ENCODE measurements at places on chromosomes 3 and 15.

DNA sequence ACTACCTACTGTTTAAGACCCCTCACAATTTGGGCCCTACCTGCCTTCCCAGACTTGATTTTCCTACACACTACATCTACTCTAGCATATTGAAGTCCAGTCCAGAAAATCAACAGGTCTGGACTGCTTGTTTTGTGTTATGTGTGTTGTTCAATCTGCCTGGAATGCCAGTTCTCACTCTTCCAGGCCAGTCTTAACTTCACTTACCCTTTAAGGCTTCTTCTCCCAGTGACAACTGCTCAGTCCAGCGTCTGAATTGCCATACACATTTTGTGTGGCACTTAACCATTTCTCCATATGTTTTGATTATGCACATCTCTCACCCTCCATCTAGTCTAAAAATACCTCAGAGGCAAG lies 1.1 kb downstream of the TICRR start:
- no peak for DNase-seq

DNA sequence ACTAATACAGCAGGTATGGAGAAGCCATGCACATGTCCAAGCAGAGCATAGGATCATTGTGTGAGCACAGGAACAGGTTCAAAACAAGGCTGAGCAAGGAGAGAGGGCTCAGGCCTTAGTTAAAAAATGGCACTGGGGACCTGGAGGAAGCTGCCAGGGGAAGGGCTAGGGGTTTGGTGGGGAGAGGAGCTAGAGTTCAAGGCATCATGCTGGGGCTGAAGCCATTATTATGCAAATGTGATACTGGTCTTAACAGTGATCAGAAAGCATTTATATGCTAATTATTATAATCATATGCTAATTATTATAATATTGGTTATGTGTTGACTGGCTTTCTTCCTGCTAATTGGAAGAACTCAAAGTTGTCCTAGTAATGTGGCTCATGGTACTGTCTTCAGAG lies 546.0 kb upstream of the CFAP20DC start:
- no peak for DNase-seq

GRCh38 chr3:23103764-23104163 lies 99.4 kb upstream of the UBE2E2 start:
- no peak for DNase-seq

- DNase-seq, result no peak
Observed at GRCh38 chr3:138197524-138197923, 10.4 kb downstream of the ARMC8 start.

DNA sequence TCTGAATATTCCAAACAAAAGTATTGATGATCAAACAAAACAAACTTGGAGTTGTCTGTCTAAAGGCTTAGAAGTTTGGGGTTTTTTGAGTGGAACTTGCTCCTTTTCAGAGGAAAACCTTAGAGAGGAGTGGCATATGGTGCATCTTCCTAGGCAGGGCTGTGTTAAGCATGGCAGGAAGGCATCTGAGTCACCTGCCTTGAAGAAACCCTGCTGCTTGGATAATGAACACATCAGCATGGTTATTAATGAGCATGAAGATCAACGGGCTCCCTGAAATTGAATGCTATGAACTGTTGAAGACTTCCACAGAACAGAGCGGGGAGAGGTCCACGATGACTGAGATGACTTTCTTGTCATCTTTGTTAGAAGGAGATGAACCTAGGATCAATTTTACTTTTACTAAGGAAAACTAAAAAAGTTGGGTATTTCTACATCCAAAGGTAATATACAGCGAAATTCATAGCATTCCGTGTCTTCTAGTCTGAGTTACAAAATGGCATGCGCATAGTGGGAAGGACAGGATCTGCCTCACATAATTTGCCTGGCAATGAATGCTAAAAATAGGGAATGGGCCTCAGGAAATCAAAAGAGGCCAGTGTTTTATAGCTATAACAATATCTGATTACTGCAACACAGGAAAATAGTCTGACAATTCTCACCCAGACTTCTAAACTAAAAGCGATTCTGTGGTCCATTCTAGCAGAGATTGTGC lies 11.6 kb upstream of the TMED3 start:
- DNase-seq, result no peak

DNA sequence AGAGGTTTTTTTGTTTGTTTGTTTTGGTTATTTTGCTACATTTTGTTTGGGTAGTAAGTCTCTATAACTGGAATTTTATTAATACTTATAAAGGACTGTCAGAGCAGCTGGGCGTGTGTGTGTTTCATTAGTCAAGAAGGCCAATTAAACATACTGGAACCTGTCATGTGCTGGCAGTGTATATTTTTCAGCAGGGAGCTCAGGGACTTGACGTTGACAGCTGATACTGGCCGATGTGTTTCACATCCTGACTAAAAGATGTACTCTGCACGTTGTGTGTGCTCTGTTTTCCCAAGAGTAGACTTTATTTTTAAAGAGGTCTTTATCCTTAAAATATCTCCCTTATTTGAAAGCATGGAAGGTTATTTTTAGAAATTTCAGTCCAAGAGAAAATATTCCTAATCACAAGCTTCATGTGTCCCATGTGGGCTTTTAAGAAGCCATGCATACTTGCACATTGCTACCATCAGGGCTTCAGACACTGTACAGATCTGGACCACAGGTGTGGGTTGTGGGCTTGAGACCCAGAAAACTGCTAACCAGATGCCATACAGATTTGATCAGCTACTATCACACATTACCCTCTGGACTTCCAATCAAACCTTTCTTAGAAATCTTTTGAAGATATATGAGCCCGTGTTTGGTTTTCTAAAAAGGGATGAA lies 135.9 kb downstream of the FEZF2 start:
- no peak for DNase-seq

DNA sequence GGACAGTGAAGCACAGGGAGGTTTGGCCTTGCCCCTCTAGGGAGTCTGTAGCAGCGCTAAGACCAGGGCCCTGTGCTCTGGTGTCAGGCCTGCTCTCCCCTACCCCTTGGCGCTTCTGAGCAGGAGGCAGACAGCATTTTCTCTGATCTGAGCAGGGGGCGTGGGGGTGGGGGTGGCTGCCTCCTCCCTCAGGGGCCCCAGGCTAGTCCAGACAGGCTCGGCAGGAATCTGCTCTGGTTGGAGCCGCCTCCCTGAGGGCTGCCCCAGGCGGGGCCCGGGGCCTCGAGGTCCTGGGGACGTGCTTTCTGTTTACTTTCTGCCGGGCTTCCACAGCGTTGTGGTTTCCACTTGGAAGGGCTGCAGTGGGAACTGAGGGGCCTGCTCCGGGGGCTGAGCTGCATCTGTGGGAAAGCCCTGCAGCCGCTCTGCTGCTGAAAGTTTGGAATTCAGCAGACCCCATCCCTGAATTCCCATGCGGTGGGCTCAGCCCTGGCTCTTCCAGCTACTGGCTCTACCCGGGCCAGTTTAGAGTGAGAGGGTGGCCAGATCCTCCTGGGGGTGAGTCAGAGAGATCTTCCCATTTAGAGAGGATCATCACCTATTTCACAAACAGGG lies 105.4 kb downstream of the LINGO1 start:
- DNase-seq, result peak; percentile 62

GRCh38 chr3:119600732-119601131 lies 3.0 kb downstream of the PLA1A start:
- peak; percentile 79 for DNase-seq

DNA sequence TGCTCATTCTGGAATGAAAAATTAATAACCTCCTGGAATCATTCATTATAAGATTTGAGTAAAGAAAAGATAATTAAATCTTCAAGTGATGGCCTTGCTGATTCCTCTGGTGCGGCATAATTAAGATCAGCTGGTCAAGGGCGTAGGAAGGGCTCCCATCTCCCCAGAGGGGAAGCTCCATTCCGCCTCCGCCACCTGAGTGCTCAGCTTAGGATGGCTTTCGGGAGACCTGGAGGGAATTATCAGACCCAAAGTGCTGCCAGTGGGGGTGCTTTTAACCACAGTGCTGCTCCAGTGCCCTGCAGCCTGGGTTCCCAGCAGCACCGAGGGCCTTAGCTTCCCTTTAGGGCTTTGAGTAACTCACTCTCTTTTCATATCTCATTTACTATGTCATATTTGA lies 556.6 kb upstream of the RGMA start:
- DNase-seq, result no peak

All from D341Med (cell line).